ENCODE measurements at places on chromosomes 5 and 9.

GRCh38 chr5:88244686-88245085 is 24.0 kb downstream of the TMEM161B start:
- DNase-seq, result no peak

GRCh38 chr5:96236051-96236450 is 197.0 kb downstream of the PCSK1 start:
- no peak for DNase-seq

DNA sequence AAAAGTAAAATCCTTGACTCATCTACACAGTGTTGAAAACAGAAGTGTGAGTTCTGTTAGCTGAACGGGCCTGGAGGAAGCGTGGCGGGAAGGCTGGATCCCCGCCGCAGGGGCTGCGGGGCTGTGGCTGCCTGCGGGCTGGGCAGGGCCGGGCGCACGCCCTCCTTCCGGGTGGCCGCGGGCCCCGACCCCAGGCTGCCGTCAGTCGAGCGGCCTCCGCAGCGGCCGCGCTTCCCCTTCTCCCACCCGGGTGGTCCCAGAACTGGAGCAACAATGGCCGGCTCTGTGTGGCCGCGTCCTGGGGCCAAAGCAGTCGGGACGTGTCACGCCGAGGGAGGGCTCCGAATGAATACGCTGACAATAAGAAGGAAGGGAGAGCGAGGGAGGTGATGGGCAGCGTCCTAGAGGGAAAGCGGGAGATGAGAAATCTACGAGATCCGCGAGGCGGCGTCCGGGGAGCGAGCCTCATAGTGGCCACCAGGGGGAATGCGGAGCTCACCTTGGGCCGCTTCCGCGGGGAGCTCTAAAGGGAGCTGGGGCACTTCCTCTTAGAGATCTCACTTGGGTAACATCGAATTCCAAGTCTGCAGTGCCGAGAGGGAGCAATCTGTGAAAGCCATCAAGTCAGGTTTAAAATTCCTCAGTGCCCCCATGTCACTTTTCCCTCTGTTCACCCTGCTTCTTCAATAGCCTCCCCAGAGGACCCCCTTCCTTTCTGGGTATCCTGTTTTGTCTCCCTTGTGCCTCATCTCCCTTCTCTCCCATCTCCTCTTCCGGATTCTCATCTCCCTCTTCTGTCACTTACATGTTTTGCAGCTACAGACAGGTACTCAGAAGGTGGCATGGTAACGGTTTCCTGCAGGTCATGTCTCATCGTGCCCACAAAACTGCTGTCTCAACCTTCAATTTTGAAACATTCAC is 83.9 kb downstream of the SLC1A3 start:
- DNase-seq, result peak; percentile 77

GRCh38 chr5:159515909-159516415 is 185.7 kb upstream of the IL12B start:
- DNase-seq, result peak; percentile 73

GRCh38 chr9:1046639-1047572 is 3.3 kb upstream of the DMRT2 start:
- DNase-seq, result no peak

GRCh38 chr5:107092695-107093094 is 578.0 kb downstream of the EFNA5 start:
- DNase-seq, result no peak

- DNase-seq, result no peak
These were observed 35.7 kb upstream of the ORM1 start for GRCh38 chr9:114287001-114287762.

GRCh38 chr5:107154593-107154992 is 516.1 kb downstream of the EFNA5 start:
- DNase-seq, result no peak

DNA sequence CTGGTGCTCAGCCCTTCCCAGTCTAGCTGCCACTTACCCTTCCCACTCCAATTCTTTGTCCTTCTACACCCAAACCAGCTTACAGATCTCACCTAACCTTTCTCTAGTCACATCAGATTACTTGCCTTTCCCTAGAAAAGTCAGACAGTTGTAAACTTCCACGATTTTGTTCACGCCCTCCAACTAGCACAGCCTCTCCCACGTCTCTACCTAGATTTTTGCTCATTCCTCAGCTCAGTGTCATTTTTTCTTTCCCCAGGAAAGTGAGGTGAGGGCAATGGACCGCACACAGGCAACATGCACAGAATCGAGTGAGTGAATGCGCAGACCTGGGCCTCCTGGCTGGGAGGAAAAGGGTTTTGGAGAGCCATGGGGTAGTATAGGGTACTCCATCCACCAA is 20.9 kb upstream of the PRUNE2 start:
- DNase-seq, result no peak

DNA sequence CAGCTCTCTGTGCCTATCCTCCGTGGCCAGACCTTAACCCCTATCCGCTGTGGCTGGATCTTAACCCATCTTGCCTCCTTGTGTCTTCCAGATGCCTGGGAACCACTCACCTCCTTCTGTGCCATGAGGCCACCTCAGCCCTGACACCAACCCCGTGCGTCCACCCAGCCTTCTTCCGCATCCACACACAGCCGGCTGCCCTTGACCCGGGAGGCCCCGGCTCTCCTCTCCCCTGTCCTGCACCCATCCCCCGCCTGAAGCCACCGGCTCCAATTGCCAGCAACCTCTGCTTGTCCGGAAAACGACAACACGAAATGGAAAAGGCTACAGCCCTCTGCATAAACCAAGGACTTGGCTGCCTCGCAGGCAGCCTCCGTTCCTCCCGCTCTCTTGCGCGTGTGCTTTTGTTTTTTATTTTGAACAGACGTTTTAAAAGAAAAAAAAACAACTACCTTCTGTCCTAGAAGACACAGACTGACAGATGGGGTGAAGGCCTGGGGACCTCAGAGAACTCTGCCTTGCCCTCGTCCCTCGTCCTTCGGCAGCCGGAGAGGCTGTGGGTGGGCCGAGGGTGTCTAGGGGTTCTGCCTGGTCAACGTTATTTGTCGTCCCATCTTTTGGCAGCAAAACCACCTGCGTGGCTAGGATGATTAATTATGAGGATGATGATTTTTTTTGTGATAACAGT is 32.5 kb upstream of the HMCN2 start:
- no peak for DNase-seq

DNA sequence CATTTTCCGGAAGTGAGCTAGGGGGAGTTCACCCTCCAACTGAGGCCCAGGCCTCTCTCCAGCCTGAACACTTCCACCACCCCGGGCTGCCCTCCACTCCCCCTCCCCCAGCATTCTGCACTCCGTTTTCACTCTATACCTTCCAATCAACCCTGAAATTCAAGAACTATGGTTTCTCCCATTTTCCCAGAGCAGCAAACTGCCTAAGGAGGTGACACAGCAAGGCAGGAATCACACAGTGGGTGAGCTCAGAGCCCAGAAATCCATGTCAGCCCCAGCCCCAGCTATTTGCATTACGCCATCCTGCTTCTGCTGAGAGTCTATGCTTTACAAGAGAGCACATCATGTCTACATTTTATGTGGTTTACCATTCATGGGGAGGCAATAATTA is 11.9 kb downstream of the MSX2 start:
- DNase-seq, result no peak

- no peak for DNase-seq
These were observed 330.2 kb downstream of the OSTF1 start for GRCh38 chr9:75418518-75418917.

GRCh38 chr5:39905356-39905755 is 480.6 kb upstream of the DAB2 start:
- DNase-seq, result peak; percentile 8

DNA sequence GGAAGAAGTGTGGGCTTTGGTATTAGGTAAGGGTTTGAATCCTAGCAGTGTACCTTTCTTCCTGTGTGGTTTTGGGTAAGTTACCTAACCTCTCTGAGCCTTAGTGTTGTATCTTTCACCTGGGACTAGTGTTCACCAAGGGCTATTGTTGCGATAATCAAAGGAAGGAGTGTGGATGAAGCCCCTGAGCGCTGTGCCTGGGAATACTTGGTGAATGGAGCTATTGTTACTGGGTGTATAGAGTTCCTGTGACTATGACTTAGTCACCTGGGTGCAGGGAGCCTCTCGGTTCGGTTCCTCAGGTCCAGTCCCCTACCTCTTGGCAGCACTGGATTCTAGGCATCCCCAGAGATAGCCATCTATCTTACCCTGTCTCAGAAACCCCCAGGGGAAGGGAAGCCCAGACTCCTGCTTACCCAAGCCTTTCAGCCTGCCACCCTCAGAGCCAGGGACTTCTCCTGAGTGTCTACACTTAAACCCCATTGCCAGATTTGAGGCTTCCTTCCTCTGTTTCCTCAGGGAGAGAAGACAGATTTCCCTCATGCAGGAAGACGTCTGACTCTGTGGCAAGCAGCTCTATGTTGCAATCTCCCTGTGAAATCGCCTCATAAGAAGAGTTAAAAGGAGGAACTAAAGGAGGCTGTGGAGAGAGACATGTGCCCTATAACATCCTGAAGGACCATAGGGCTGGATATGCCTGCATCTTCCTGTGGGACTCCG is 181.0 kb upstream of the PITX1 start:
- no peak for DNase-seq

DNA sequence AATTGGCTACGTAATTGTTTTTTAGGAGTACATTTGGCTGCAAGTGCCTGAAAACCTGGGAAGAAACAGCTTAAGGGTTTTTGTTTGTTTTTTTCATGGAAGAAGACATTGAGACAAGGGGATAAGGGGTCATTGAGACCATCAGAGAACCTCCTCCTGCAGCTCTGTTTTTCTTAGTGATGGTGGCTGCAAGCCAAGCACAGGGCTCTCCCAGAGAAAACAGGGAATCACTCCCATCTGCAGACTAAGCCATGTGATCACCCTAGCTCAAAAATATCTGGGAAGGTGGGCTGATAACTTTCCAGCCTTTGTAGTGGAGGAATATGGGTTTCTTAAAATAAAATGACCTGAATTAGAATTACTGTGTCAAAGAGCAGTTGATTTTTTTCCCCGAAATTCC is 25.1 kb downstream of the PALM2AKAP2 start:
- DNase-seq, result no peak

GRCh38 chr9:100602342-100602801 is 24.5 kb downstream of the CAVIN4 start:
- DNase-seq, result no peak

GRCh38 chr9:3999706-4000105 is 300.2 kb downstream of the GLIS3 start:
- DNase-seq, result no peak

GRCh38 chr9:100125910-100126309 is 26.9 kb downstream of the INVS start:
- no peak for DNase-seq

DNA sequence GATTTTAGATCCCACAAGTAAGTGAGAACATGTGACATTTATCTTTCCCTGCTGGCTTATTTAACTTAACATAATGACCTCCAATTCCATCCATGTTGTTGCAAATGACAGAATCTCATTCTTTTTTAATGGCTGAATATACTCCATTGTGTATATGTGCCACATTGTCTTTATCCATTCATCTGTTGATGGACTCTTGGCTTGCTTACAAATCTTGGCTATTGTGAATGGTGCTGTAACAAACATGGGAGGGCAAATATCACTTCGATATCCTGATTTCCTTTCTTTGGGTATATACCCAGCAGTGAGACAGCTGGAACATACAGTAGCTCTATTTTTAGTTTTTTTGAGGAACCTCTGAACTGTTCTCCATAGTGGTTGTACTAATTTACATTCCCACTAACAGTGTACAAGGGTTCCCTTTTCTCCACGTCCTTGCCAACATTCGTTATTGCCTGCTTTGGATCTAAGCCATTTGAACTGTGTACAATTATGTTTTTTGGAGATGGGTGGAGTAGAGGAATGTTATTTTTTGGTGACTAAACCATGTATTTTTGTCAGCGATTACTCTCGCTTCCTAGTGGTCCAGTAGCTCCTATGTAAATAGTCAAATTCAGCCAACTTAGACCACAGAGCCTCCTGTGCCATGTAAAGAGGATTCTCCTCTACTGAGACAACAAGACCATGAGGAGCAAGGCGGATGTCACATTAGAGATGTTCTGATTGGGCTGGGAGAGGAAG is 60.6 kb downstream of the TNFSF15 start:
- no peak for DNase-seq

DNA sequence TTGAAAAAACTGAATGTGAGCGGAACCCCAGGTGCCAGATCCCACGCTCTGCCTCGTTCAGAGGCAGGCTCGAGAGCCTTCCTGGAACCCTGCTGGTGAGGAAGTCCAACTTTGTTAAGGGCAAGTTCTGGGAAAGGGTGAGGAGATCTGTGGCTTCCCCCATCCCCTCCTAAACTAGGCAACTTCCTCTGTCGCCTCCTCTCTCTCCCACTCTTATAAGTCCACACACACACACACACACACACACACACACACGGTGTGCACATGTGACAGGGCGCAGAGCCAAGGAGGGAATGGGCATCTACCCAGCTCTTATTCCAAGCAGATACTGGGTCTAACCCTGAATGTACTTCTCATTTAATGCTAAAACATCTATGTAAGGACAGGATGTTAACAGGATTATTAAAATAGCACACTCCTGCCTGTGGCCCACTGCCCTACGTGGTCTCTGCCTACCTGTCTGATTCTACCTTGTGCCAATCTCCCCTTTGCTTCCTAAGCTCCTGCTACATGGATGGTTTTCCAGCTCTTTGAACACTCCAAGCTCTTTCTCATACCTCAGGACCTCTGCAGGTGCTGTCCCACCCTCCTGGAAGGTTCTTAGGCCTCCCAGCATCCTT is 72.4 kb upstream of the FBXW11 start:
- peak; percentile 81 for DNase-seq

GRCh38 chr9:128206916-128207910 is 4.0 kb downstream of the DNM1 start:
- DNase-seq, result no peak

- no peak for DNase-seq
These were observed 221.8 kb upstream of the RASEF start for GRCh38 chr9:83284746-83285145.

DNA sequence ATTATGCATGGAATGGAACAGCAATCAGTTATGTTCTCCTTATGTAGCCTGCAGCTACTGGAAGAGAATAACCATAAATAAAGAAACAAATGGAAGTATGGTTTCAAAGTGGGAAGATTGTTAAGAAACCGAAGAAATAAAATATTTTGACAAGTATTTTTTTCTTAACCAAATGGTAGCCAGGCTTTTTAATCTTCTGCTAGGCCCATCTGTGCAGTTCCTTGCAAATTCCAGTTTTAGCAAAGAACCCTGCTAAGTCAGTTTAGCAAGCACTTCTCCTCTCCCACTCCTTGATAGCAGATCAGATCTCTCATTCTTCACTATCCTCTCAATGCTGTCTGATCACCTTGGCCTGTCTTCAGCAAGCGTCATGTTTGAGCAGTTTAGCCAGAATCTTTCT is 111.1 kb upstream of the PRDM9 start:
- DNase-seq, result no peak

All from pancreas (tissue), 10 donors.